Stomach (tissue), 19 donors: ENCODE measurements at places on chromosomes 1 and 21.
A peak's percentile ranks its signal among the peaks of the same experiment; 100 is the strongest.

GRCh38 chr1:54574158-54574778 is 26.2 kb downstream of the ACOT11 start:
- DNase-seq, result no peak

DNA sequence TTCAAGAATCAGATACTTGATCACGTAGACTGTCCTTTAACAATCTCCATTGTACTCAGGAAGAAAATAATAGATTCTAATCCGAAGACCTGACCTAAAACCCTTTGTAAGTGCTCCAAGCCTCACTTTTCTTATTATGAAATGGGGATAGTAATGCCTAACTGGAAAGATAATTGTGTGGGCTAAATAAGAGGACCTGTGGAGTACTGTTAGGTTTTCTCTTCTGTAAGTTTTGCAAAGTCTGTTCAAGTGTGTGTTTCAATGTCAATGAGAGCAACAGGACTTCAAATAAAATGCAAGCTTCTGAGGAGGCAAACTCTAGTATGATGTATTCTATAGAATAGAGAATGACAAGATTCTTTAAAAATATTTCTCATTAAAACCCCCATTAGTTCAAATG is 348.6 kb downstream of the USP25 start:
- no peak for DNase-seq

- DNase-seq, result no peak
These were observed 24.9 kb downstream of the OLFML2B start for GRCh38 chr1:161998811-161999210.

- no peak for DNase-seq
These were observed 135.0 kb downstream of the SYT14 start for GRCh38 chr1:210072896-210073504.

DNA sequence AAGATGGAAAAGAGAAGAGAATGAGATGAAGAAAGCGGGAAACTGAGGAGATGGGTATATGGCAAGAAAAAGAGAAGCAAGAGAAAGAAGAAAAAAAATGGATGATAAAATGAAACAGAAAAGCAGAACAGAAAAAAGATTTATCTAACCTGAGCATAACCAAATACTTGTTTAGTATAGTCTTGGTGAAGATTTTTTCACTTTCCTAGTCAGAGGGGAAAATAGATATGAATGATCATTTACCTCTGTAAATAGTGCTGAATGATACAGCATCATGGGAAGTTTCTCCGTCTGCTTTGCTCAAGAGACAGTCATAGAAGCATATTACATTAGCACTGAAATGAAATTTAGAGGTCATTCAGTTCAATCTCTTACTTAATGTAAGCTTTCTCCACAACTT is 36.1 kb upstream of the PLPPR4 start:
- DNase-seq, result no peak

GRCh38 chr1:167420510-167420909 is 97.8 kb downstream of the CD247 start:
- no peak for DNase-seq

DNA sequence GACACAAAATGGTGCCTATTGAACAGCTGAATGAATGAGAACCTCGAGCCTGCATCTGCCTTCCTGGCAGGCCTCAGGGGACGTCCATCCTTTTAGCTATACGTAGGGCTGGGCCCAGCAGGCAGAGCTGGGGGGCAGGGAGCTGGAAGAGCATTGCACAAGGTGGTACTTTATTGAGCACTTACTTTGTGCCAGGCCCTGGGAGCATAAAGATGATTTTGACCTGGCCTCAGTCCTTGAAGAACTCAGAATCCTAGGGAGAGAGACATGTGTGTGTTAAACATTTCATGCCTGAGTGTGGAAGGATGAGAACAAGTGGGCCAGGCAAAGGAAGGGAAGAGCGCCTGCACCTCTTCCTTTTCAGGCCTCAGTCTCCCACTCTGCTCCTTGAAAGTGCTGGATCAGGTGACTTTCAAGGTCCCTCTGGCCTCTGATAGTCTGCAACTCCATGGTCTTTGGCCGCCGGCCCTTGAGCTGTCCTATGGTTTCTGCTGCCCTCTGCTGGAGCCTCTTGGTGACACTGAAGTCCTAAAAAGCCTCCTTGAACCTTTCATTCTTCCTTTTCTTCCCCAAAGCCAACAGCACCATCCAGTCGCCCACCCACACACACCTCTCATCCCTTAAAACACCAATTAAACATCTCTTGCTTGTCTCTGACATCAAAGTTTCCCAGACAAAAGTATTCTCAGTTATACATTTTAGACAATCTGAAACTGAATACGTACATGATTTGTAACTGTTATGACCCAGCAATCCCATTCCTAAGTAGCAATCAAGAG is 3.5 kb upstream of the PEAR1 start:
- DNase-seq, result peak; percentile 85

GRCh38 chr1:89753761-89754160 is 67.1 kb upstream of the LRRC8D start:
- DNase-seq, result no peak

GRCh38 chr1:5620997-5621396 is 371.2 kb downstream of the NPHP4 start:
- peak; percentile 54 for DNase-seq

- DNase-seq, result no peak
These were observed 2.0 kb downstream of the YOD1 start for GRCh38 chr1:207049054-207049453.

GRCh38 chr1:198467342-198467741 is 73.1 kb downstream of the ATP6V1G3 start:
- DNase-seq, result no peak

GRCh38 chr1:207076181-207076955 is 12.3 kb upstream of the C4BPB start:
- DNase-seq, result no peak

GRCh38 chr1:203506858-203507626 is 13.1 kb downstream of the OPTC start:
- DNase-seq, result peak; percentile 78

GRCh38 chr1:58780411-58780810 is 3.4 kb downstream of the JUN start:
- no peak for DNase-seq

- DNase-seq, result no peak
These were observed 1.5 kb downstream of the HIPK1 start for GRCh38 chr1:113930499-113931161.

DNA sequence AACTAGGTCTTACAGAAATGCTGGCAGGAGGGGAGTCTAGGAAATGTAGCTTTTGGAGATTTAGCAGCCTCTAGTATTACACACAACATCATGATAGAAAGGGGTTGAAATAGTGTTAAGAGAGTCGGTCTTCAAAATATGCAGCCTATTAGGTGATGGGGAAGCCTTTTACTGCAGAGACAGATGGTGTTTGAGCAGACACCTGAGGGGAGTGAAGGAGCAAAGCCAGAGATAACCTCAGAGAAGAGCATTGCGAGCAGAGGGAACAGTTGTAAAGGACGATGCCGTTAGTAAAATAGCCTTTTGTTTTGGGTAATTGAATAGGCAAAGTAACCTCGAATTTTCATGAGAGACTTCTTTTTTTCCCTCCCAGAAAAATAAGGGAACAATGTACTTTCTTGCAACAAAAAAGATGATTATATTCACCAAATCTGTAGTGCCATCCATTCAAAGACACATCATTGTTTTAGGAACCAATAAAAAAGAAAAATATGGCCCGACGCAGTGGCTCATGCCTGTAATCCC is 66.3 kb upstream of the KIF1B start:
- no peak for DNase-seq

- no peak for DNase-seq
These were observed 27.4 kb downstream of the RRP15 start for GRCh38 chr1:218312509-218312908.

DNA sequence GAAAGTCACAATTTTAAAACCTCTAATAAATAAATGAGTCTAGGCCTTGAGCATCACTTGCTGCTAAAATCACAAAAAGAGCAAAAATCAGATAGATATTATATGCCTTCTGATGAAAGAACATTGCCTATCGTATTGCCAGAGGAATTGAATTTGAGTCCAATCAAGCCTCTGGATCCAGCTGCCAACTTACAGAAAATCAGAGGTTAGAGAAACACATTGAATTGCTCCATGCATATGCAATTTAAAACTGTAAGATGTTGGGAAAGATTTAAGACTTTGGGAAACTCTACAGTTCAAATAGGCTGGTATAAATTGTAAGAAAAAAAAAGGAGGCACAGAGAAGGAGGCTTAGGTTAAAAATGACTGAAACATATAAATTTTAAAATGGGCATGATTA is 93.5 kb downstream of the TM2D1 start:
- DNase-seq, result no peak

- no peak for DNase-seq
These were observed 102.6 kb upstream of the ATP1A1 start for GRCh38 chr1:116270316-116271057.

DNA sequence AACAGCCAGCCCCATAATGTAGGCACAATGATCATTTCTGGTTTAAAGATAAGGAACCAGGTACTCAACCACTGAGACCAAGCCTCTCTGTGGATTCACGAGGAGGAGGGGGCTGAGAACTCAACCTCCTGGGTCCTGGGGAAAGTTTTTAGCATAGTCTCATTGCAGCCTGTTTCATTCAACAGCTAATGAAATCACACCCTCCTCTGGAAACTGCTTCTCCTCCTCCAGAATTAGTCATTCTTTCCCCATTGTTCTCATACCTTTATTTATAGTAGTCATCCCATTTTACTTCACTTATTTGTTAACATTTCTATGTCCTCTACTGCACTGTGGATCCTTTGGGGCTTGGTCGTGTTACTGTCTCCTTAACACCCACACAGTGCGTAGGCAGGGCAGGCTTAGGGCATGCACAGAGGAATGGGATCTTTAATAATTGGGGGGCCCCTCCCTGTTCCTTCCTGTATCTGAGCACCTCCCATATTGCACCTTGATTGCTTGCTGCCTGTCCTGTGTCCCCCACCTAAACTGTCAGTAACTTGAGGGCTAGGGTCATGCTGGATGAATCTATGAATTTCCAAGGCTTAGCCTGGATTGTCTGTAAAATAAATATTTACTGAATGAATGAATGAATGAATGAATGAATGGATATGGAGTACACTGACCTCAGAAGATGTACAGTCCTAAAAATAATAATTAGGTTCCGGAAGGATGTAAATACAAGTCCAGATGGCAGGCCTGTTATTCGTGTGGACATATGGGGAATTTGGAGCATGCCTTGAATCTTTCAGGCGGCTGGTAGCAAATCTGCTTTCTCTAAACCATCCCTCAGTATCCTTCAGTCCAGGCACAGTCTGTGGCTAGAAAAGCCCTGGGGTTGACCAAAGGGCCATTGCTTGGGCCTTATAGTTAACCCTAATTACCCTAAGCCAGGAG is 153.8 kb upstream of the HMGB4 start:
- DNase-seq, result no peak

- peak; percentile 72 for DNase-seq
These were observed 81.6 kb downstream of the CD58 start for GRCh38 chr1:116489231-116489697.

GRCh38 chr1:4301007-4301406 is 353.4 kb upstream of the AJAP1 start:
- DNase-seq, result no peak

DNA sequence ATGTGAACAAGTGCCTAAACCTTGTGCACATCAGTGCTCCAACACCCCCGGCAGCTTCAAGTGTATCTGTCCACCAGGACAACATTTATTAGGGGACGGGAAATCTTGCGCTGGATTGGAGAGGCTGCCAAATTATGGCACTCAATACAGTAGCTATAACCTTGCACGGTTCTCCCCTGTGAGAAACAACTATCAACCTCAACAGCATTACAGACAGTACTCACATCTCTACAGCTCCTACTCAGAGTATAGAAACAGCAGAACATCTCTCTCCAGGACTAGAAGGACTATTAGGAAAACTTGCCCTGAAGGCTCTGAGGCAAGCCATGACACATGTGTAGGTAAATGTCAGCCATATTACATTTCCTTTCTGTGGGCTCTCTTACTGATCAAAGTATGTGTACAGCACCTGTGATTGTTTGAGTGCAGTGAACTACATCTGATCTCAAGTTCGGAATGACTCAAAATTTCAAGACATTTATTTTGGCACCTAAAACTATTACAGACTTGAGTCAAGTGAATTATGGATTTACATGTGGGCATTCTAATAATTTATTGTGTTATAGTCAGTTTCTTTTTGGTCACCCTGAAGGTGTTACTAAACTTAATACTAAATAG is 196.5 kb downstream of the TPR start:
- no peak for DNase-seq

DNA sequence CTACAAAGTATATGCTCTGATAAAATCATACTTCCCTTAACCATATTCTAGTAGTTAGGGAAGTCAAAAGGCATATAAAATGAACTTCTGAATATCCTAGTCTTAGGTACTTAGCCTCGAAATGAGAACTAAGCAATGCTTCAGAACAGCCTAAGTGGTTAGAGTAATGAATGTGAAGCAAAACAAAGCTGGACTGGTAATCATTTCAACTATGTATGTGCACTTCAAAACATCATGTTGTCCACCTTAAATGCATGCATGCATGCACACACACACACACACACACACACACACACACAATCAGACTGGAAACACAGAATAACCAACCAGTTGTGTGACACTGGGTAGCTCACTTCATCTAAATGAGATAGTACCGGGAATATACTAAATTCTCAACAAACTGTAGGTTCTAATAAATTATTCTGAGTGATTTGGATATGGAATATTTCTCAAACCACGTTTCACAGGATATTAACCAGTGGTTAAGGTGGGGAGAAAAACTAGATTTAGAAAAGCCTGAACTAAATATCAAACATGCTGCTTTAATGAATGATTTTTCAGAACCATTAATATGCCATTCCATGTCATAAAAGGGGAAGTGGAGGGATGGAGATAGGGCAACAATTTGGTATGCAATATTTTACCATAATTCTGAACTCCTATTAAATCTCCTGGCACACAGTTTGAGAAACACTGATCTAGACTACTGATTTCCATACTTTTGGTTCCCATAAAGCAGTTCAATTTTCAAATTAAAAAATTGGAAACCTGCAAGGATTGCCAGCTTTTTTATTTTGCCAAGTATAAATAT is 19.5 kb downstream of the RNF115 start:
- DNase-seq, result no peak

GRCh38 chr1:229756666-229757065 is 130.6 kb downstream of the URB2 start:
- no peak for DNase-seq
